ENCODE measurements at places on chromosomes 2 and 18.
A peak's percentile ranks its signal among the peaks of the same experiment; 100 is the strongest.

GRCh38 chr18:58349650-58350049, 279.2 kb downstream of the ALPK2 start:
- DNase-seq: no peak

- no peak for DNase-seq
Observed at GRCh38 chr2:128642821-128643220, 324.2 kb upstream of the HS6ST1 start.

GRCh38 chr18:55144193-55144930, 185.1 kb upstream of the CCDC68 start:
- DNase-seq: no peak

DNA sequence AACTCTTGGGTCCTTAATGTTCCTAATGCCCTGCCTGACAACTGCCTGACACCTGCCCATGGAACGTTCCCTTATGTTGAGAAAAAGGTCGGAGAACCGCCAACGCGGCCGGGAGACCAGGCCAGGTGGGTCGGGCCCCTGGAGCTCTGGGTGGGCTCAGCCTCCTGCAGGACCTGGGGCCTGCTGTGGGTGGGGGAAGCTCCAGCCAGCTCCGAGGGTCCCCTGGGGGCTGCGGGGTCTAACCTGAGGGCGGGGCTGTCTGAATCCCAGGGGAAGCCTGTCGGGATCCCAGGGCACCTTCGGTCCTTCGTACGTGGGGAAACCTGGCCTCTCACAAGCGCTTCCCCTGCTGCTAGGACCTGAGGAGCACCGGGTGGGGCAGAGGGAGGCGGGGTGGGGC, 296.0 kb downstream of the NDUFA10 start:
- no peak for DNase-seq

DNA sequence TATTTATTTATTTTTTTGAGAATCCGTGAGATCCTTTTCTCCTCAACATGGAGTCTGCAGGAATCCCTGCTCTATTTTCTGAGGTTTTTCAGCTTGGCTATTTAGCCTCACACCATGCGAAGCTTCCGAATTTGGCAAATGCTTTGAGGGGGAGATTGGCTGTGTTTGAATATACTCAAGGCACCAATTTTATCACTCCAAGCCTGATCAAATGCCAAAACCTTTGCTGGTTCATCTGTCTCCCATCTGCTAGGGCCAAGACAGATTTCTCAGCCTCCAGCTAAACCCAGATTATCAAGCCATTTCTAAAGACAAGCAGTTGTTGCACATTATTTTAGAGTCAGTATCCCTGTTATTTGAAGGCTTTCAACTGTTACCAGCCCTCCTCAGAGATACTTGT, 295.7 kb downstream of the XIRP2 start:
- no peak for DNase-seq

DNA sequence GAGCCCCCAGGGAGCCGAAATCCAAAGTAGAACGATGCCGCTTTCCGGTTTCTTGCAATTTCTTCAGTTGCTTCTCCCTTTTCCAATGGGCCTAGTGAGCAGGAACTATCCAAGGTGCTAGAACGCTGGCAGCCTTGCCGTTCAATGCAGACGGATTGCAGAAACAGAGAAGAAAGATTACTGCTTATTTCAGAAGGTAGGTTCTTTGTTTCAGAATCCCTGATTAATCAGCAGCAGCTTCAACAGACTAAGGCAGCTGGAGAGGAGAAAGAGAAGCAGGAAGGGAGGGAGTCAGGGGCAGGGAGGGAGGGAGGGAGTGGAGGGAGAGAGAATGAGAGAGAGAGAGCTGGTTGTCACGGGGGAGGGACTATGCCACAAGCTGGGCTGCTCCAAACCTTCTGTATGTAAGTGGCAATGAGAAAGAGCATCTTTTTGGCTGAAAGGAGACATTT, 576 bp downstream of the NYAP2 start:
- peak; percentile 28 for DNase-seq

GRCh38 chr18:27277554-27277953, 92.4 kb upstream of the CHST9 start:
- no peak for DNase-seq

DNA sequence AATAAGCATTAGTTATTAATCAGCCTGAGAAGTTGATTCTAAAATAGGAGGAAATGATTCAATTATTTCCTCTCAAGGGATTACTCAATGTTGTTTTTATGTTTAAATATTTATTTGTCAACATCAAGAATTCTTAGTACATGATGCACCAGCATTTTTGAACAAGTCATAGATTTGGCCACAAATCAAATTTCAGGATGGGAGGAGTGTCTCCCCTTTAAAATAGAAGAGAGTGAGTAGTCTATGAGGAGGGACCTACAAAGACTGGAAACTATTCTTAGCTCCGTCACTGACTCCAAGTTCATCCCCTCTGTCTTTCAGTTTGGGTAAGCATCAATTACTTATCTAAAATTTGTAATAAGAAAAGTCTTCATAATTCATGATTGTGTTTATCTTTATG, 18.6 kb upstream of the IL18R1 start:
- no peak for DNase-seq

- no peak for DNase-seq
Observed at GRCh38 chr2:27441958-27442919, at the start of gene KRTCAP3. Gene KRTCAP3, plus strand, starts transcription at chr2:27442381. Its CDS starts 32 bp downstream, at chr2:27442413.

- no peak for DNase-seq
Observed at GRCh38 chr2:109176928-109177327, 47.9 kb downstream of the SH3RF3 start.

- peak; percentile 63 for DNase-seq
Observed at GRCh38 chr2:42493468-42494354, at the start of gene KCNG3. Gene KCNG3, minus strand, starts transcription at chr2:42493982. Its CDS starts 481 bp downstream, at chr2:42493501.

DNA sequence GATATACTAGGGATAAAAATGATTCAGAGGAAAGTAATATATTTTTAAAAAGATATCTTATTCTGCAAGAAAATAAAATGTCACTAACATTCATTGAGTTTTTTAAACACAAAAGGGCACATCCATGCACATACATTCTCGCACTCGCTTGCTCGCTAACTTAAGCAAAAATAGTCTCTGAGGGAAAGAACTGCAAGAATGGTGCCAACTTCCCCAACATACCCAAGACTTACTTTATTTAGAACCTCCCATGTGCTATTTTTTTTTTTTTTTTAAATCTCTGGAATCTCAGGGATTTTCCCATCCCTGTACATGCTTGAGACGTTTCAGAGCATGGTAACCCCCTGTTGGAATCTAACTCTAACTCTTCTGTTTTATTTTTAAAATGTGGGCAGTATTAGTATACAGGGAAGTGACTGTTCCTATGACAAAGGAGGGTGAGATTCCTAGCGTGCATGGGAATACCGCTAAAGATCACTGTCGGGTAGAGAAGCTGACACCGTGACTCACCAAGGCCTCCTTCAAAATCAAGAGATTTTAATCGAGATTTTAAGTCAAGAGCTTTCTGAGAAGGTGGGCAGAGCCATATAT, 187.9 kb upstream of the ZEB2 start:
- DNase-seq: peak; percentile 7

DNA sequence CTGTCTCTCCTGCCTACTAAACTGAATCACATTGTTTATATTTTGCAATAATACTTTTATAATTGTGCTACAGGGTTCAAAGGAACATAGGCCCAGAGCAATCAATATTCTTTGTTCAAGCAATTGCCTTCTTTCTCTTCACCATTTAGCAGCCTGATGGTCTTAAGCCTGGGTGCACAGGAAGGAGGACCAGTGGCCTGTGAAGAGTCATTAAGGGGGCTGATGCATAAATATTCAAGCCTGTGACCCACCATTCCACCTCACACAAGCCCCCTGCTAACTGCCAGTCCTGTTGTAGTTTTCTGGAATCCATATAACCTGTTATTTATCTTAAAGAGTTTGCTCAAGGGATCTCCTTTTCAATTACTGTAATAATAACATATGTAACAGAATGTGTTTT, 56.0 kb downstream of the ABCA12 start:
- no peak for DNase-seq

- no peak for DNase-seq
Observed at GRCh38 chr2:103132536-103133217, 370.8 kb downstream of the TMEM182 start.

DNA sequence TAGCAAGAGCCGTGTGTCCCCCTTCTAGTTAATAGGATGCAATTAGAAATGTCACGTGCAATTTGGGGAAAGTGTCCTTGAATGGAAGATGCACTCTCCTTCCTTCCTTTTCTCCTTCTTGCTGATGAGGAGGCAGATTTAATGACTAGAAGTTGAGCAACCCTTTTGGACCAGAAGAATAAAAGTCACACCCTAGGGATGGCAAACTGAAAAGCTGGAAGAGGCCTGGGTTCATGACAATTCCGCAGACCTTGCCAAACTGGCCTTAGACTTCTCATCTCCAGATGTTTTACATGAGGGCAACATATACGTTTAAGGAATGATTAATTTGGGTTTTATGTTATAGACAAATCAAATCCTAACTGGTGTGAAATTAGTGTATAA, 38.6 kb upstream of the NCOA1 start:
- no peak for DNase-seq

DNA sequence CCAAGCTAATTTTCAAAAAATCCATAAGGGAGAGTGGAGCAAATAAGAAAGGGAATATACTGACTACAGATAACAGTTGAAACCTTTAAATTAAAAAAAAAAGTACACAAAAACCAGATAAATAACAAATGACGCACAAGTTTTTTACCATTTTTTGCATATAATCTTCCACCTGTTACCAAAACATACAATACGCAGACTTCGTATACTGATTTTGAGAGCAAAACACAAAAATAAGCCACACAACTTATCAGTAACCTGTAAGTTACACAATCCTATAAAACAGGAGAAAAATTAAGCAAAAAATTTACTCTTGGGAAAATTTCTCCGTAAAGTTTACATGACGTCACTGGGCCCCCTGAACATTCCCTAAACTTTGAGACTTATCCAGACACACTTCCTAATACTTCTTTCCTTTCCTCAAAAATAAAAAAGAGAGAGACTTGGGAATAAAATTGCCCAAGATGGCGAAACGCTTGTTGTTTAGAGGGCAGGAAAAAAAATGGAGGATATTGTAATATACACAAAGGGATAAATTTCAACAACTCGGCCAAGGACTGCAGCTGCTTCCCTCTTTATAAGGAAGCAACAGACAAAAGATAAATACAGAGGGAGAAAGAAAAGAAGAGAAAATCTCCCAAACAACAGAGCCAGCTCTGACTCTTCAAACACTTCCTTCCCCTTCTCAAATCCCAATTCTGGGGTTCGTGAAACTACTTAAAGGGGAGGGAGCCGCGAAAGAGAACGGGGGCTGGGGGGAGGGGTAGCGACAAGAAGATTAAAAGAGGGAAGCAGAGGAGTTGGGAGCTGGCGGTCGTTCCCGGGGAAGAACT, 1.6 kb downstream of the BAZ2B start:
- peak; percentile 65 for DNase-seq

- DNase-seq: no peak
Observed at GRCh38 chr18:76975577-76976110, 153.3 kb downstream of the ZNF236 start.

- peak; percentile 68 for DNase-seq
Observed at GRCh38 chr2:55923091-55923981, at the start of gene EFEMP1. Gene EFEMP1, minus strand, starts transcription at chr2:55923782. Its CDS starts 1,342 bp downstream, at chr2:55922440.

DNA sequence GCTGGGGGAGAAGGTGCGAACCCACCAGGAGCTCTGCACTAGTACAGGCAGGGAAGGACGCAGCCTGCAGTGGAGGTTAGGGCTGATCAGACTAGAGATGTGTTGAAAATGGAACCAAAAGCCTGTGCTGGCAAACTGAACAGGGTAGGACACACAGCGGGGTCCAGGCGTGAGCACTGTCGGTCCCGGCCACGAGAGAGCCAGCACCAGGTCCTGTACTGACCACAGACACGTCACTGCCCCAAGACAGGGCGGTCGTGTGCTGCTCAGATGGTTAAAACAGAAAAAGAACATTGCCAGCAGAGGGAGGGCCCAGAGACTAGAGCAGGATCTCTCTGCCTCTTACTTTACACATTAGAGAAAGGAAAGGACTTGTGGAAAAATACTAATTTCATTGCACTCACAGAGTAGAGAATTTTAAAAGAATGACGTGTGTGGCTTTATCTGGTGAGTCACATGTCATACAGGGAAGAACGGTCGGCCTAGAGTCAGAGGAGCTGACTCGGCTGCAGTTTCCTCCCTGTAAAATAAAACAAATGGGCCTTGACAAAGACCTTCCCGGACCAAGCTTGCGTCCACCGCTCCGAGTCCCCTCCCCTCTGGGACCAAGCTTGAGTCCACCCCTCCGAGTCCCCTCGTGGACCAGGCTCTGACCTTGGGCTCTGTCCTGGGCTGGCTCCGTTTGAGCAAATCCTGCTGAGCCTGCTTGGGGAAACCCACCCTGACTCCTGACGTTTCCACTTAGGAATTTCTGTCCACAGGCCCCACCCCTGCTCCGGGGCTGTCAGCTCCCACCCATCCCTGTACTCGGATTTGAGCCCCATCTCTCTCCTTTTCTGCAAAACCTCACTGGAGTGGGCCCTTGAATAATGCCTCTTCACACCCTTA, 16.7 kb upstream of the ADI1 start:
- DNase-seq: peak; percentile 94

DNA sequence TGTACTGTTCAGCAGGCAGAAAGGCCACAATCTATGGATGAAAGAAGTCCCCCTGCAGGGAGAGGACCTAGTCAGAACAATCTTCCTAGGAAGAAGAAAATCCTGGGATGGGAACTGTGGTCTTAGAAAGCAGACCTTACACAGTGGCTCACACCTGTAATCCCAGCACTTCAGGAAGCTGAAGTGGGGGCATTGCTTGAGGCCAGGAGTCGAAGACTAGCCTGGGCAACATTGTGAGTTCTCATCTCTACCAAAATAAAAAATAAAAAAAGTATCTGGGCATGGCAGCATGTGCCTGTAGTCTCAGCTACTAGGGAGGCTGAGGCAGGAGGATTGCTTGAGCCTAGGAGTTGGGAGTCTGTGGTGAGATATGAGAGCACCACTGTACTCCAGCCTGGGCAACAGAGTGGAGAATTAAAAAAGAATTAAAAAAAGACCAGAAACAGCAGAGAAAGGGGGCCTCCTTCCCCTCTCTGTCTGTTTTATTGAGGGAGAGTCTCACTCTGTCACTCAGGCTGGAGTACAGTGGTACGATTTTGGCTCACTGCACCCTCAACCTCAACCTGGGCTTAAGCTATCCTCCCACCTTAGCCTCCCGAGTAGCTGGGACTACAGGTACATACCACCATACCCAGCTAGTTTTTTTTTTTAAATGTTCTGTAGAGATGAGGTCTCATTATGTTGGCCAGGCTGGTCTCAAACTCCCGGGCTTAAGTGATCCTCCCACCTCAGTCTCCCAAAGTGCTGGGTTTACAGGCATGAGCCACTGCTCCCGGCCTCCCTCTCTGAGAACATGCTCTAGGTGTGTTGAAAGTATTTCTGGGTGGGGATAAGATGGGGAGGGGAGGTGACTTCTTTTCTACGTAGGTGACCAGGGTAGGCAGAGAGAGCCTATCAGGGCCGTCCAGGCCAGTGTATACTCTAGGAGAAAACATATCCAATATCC, 7.4 kb downstream of the RHOB start:
- DNase-seq: no peak

DNA sequence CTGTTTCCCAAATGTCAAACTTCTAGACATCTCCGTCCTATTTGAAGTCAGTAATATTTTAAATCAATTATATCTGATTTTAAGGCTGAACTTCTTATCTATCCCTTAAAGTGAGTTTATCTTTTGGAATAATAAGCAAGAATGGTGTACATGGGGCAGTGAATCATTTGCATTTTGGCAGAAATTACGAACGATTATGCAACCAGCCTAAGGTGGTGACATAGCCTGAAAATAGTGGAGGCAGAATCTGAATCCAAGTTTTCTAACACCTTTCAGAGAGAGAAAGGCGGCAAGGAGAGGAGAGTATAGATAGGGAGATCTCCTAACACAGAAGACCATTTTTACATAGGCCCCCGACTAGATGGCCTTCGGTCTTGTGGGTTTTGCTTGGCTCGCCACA, 10.7 kb downstream of the ZBTB14 start:
- no peak for DNase-seq

Measured in HT1080 (cell line).